Stromal cell of bone marrow (primary cell): ENCODE measurements at places on chromosomes 7 and 10.

GRCh38 chr10:120593693-120594092 is 136.7 kb downstream of the PLPP4 start:
- DNase-seq: no peak

GRCh38 chr7:121430558-121430957 is 34.5 kb upstream of the FAM3C start:
- no peak for DNase-seq

- no peak for DNase-seq
Observed at GRCh38 chr7:76330261-76330660, 27.8 kb downstream of the HSPB1 start.

- DNase-seq: no peak
Observed at GRCh38 chr7:28868712-28869111, 89.4 kb downstream of the TRIL start.

DNA sequence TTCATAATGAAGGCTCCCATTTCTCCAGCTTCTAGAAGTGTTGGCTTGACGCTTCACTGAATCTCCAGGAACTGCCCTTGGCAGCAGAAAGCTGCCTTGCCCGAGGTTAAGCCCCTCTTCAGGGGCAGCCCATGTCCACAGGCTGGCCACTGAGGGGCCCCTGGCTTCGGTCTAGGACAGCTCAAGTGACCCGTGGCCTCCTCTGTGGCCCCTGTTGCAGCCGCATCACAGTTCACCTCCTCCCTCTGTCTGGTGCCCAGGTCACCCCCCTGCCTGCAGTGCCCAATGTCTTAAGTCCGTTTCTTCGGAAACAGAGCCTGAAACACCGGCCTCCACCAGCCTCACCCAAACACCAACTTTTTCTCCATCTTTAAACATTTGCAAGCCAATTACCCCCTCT is 279.2 kb upstream of the MKI67 start:
- no peak for DNase-seq

- DNase-seq: no peak
Observed at GRCh38 chr7:50497068-50497642, 47.0 kb upstream of the FIGNL1 start.

DNA sequence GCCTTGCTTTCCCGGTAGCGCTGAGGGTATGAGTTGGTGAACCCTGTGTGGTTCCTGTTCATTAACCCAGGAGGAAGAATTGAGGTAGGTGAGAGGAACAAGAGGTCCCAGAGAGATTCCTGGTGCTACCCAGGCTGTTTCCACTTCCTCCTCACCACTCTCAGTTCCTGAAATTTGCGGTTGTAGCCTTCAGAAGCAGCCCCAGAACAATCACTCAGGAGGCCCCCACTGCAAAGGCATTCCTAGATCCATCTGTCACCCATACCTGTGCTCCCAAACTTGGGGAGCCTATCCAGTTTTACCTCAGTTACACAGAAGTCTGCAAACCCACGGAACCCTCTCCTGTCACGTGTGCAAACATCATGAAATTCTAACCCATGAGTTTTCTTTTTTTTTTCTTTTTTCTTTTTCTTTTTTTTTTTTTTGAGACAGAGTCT is 9.0 kb upstream of the PIP4K2A start:
- no peak for DNase-seq

- DNase-seq: no peak
Observed at GRCh38 chr10:129531195-129531968, 64.3 kb downstream of the MGMT start.

DNA sequence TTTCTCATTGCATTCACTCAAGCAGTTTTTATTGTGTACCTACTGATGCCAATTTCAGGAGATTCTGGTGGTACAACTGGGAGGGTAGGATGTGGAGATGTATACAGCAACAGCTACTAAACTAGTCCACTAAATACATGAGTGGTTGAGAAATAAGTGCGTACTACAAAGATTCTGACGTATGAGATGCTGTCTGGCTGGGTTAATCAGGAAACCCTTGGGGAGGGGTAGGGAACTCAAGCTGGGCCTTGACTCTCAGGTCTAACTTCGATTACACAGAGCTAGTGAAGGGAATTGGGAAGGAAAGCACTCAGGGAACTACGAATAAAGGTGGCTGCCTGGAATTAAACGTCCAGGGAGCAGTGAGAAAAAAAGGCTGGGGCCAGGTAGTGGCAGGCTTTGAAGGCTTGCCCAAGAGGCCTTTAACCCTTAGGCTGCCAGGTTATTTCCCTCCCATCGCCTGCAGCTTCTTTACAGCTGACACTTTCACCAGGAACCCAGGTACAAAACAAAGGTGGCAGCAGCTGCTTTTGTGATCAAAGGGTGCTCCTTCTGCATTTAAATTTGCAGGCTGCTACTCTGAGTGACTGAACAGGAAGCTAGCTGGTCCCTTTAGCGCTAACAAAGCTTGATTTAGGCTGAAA is 3.2 kb downstream of the MMS19 start:
- no peak for DNase-seq

DNA sequence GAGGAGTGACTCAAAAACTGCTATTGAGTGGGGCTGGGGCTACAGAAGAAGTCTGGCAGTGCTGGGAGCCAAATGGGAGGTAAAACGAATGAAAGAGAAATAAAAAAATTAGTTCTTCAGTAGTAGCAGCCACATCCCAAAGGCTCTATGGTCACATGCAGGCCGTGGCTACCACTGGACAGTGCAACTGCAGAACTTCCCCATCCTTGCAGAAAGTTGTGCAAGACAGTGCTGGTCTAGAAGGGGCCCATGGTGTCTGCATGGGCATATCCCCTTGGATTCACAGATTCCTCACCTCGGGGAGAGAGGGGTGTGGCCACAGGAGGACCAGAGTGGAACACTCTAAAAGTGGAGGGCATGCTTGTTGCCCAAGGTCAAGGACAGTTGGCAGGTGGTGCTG is 47.6 kb downstream of the RPS24 start:
- DNase-seq: no peak

DNA sequence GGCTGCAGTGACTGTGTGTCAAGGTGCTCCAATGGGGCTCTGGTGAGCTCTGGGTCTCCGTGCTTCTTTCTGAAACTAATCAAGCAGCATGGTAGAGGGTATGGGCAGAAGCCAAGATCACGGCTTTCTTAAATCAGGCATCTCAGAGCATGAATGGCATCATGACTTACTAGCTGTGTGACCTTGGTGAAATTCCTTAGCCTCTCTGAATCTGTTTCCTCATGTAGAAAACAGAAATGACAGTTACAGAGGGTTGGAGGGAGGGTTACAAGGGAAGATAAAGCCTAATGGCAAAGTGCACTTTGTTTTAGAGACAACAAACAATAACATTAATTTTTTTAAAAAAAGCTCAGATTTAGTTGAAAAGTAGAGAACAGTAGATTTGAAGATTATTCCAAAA is 34.9 kb downstream of the FRMPD2 start:
- DNase-seq: no peak

DNA sequence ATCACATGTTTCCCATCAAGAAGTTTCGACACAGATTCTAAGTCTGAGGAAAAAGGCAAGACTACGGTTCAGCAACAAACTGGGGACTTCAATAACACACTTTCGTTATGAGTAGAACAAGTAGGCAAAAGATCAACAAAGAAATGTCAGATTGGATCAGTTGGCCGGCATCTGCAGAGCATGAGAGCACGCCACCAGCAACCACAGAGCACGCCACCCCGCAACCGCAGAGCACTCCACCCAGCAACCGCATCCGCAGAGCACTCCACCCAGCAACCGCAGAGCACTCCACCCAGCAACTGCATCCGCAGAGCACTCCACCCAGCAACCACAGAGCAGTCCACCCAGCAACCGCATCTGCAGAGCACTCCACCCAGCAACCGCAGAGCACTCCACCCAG is 89.7 kb upstream of the FAM20C start:
- no peak for DNase-seq

DNA sequence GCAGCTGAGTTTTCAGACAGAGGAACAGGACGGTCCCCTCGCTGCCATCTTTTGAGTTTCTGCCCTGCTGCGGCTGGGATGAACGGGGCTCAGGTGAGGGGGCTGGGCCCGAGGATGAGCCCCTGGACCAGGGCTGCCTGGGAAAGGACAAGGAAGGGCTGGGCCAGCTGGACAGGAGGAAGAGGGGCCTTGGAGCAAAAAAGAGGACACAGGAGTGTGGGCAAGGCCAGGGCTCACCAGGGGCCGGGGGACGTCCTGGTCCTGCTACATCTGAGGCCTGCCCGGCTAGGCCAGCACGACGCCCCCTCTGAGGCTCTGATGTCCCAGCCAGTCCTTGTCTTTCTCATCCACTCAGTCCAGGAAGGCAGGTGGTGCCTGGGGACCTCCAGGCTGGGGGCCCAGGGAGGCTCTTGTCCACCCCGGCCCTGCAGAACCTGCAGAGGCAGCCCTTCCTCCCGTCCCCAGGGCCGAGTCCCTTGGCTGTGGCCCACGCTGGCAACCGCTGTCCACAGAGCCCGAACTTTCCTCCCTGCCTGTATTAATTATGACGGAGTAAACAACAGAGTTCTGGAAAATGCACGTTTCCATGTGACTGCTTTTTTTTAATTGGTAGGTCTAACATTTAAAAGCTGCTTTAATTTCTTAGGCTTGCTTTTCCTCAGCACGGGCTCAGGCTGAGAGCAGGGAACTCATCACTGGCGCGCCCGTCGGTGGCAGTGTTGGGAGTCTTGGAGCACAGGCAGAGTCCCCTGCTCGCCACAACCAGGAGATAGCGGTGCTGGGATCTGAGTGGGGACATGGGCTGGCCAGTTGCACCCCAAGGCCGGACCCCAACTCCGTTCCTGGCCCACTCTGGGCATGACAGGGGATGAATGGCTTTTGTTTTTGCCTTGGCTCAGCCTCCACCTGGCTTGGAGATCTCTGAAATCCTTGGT is 187.7 kb downstream of the ELFN1 start:
- no peak for DNase-seq

GRCh38 chr10:49388161-49388560 is 7.7 kb downstream of the DRGX start:
- no peak for DNase-seq

DNA sequence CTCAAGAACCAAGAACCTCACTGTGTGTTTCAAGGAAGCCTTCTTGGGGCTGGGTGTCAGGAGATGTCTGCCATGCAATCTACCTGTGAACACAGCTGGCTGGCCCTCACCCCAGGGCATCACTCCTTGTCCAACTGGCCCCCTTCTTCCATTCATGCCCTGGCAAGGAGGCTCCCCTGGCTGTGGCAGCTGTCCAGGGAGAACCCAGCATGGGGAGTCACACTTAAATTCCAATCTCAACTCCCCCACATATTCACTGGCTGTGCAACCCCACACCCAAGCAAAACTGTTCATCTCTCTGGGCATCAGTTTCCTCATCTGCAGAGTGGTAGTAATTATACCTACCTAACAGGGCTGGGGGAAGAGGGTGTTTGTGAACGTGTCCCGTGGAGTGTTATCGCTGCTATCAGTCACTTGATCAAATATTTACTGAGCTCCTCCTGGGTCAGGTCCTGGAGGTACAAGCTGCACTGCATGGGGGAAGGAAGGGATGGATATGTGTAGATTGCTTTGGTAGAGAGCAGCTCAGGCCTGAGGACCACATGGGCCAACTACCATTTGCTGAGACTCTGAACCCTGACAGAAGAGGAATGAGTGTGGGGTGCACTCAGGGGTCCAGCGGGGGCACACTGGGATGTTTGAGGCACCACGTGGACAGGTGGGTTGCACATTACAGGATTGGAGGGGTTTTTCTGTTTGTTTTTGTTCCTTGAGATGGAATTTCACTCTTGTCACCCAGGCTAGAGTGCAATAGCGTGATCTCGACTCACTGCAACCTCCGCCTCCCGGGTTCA is 2.1 kb upstream of the GPRIN2 start:
- DNase-seq: no peak

DNA sequence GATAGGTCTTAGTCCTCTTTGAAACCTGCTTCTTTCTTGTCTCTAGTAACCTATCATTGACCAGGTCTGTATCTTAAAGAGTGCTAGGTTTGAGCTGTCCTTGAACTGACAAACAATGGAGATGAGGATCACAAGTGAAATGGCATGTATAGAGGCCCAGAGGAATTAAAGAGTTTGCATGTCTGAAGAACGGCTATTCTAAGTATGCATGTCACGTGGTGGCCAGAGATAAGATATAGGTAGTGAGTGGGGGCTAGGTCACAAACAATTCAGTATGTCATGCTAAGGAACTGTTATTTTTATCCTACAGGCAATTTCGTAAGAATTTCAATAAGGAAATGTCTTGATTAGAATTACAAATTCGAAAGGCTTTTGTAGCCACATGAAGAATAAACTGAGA is 95.3 kb downstream of the SUGCT start:
- no peak for DNase-seq

DNA sequence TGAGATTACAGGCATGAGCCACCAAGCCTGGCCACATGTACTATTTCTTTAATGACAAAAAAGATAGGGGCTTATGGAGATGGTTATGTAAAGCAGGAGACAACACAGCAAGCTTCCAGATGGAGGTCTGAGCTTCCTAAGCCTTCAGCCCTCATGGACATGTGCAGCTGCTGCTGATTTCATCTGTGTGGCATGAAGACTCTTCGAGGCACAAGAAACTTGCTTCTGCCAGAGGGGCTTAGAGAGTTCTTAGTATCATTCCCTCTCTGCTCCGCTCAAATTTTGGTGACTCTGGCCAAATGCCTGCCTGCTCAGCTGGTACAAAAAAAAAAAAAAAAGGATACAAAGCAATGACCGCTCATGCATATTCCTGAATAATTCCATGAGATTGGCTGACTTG is 552.5 kb downstream of the TYW1 start:
- DNase-seq: no peak

GRCh38 chr10:31404640-31405039 is 85.6 kb downstream of the ZEB1 start:
- no peak for DNase-seq

DNA sequence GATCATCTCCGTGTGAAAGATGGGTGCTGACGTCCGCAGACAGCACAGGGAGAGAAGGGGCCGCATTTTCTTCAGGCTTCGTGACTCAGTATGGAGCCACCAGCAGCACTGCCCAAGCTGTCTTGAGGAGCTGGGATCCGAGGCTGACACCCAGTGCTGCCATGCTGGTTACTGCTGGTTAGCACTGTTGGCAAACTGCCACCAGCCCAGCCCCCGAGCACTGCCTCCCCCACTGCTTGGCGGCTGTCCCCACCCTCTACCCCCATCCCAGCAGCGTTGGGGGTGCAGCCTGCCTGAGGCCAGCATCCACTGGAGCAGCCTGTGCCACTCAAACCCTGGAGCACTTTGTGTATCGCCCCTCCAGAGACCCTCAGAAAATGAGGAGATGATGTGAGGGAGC is 35.8 kb upstream of the EN2 start:
- no peak for DNase-seq

GRCh38 chr7:100691676-100692577 is 2.1 kb downstream of the GIGYF1 start:
- peak; percentile 50 for DNase-seq

DNA sequence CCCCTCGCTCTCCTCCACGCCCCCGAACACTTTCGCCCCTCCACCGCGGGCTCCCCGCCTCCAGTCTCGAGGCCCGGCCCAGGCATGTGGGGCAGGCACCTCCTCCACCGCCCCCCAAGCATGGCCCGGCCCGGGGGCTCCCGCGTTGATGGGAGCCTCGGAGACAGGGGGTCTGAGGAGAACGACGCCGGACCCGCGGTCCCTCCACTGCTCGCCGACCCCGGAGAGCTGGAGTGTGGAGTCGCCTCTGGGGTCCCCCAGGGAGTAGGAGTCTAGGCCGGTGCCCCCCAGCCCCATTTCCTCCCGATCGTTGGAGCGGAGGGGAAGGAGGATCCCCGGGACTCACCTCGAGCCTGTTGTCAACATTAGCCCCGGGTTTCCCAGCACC is 206 bp downstream of the UPF2 start:
- DNase-seq: no peak

- no peak for DNase-seq
Observed at GRCh38 chr7:39353615-39354376, 212.4 kb upstream of the YAE1 start.

- no peak for DNase-seq
Observed at GRCh38 chr7:39647816-39648215, 24.4 kb downstream of the RALA start.
